Stimulated activated CD4-positive, alpha-beta T cell treated with anti-CD3 and anti-CD28 coated beads, Interleukin-12 subunit alpha, Interleukin-12 subunit beta, amount 100 ng/mL, for 4 hours (primary cell): ENCODE measurements at places on chromosomes 1 and 21.

- DNase-seq, result no peak
Measured at GRCh38 chr1:245197911-245198379, 43.2 kb downstream of the KIF26B start.

DNA sequence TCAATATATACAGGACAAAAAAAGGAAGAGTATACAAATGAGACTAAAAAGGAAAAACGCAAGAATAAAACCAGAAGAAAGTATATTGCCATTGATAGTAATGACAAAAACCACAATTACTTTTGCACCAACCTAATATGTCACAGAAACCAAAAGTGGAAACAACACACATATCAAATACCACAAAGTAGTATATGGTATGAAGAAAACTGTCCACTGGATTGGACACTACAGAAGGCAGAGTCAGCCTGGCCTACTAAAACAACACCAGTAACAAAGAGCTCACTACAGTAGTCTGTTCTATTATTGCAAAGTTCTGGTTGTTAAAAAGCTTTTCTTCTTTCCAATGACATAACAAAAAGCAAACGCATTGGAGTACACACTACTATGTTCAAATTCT, 17.7 kb downstream of the TESK2 start:
- DNase-seq, result no peak

GRCh38 chr1:54379555-54380289, 26.5 kb downstream of the SSBP3 start:
- DNase-seq, result no peak

- no peak for DNase-seq
Measured at GRCh38 chr21:30813174-30813573, at the start of gene KRTAP8-1. Gene KRTAP8-1, minus strand, starts transcription at chr21:30813274. Its CDS starts 54 bp downstream, at chr21:30813220.

GRCh38 chr1:54158071-54158470, 5.3 kb upstream of the CDCP2 start:
- DNase-seq, result no peak

DNA sequence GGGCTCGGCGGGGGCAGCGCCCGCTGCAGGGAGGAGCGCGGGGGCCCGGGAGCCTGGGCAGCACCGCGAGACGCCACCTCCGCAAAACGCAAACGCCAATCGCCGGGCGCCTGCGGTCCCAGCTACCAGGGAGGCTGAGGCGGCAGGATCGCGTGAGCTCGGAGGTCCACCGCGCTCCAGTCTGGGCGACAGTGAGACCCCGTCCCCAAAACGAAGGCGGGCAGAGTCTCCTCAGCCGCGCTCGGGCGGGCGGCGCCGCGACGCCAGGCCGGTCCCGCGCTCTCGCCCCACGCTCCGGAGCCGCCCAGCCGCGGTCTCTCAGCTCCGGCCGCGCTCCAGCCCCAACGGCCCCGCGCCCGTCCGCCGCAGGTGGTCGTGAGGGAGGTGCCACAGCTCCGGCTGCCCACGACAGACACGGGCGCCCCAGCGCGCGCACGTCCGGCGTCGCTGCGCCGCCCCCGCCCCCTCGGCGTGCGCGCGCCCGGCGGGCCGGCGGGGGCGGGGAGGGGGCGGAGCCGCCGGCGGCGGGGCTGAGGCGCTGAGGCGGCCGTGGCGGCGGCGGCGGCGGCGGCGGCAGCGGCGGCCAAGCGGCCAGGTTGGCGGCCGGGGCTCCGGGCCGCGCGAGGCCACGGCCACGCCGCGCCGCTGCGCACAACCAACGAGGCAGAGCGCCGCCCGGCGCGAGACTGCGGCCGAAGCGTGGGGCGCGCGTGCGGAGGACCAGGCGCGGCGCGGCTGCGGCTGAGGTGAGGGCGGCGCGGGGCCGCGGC, at the start of gene ADARB1:
TSS of gene ADARB1 (plus strand) at position 533 of the 770 bp plus-strand sequence. CDS start 97,077 bp downstream, outside the sequence.
- peak; percentile 66 for DNase-seq

- DNase-seq, result no peak
Measured at GRCh38 chr1:220321758-220322157, 49.5 kb upstream of the RAB3GAP2 start.

DNA sequence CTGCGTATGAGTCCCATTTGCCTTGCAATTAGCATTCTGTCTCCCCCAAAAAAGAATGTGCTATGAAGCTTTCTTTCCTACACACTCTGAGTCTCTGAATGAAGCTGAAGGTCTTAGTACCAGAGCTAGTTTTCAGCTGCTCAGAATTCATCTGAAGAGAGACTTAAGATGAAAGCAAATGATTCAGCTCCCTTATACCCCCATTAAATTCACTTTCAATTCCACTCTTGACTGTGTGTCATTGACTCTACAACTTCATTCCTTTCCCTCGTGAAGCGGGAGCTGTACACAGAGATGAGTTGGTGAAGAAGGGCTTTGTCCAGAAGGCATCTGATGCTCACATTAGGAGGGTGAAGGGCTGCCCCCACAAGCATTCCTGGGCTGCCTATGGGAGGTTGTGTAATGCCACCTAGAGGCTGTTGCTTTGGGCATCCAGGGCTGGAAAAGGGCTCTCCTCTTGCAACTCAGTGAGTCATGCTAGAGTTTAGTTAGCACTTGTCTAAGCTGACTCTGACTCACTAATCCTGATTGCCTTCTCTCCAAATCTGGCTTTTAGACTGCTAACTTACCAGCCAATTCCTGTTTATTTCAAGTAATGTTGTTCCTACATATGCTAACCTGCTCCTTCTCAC, 1.8 kb downstream of the SPRR1B start:
- no peak for DNase-seq

GRCh38 chr21:14711287-14711686, 165.2 kb upstream of the SAMSN1 start:
- DNase-seq, result no peak

- DNase-seq, result no peak
Measured at GRCh38 chr1:94803517-94804441, 16.4 kb upstream of the SLC44A3 start.

DNA sequence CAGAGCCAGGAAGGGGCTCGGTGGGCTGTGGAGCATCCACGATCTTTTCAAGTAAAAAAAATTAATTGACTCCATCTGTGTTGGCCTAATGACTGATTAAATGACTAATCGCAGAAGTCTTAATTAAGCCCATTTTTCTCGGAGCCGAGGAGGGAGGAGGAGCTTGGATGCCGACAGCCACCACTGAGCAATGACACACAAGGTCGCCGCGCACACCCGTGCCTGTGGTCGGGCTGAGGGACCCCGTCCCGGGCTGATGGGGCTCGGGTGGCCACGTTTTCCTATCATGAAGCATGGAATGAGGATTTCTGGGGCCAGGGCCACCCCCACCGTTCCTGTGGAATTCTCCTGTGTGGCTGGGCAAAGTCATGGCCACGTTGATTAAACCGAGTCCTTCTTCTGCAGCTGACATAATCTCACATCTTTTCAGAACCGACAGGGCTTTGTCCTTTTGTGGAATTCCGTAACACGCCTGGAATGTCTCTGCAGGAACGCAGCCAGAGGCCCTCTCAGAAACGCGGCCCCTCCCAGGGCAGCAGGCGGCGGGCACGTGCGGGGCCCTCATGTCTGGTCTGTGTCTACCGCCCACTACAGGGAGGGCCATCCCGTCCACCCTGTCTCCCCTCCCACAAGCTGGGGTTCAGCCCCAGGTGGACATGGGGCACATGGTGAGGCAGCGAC, 60.7 kb downstream of the MORN1 start:
- no peak for DNase-seq

DNA sequence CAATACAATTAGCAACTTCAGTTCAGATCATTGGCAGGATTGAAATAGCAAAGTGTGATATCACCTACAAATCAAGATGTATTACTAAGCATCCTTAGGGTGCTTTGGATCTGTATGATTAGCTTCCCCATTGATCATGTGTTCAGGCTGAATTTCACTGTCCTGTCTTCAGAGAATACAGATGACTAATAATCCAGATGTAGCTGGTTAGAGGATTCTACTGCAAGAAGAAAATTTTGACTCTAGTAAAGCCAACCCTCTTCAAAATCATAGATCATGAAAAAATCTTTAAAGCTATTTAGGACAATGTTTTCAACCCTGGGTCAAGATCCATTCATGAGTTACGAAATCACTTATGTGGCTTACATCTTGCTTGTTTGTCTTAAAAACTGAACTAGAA, 184.4 kb downstream of the PTGER3 start:
- no peak for DNase-seq

DNA sequence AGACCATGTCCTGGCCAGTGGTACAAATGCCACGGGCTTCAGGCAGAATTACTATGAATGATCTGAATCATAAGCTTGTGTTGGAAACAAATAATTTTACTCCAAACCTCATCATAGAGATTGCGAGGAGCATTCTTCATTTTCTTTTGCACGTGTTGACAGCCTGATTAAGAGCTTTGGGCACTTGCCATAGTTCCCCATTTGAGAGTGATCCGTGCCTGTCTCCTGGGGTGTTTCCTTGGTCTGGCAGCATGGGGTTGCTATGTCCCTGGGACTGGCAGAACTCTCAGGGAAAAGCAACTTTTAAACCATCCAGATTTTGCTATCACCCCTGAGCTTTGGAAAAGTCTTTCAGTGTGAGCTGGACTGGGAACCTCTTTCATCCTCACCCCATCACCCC, 54.3 kb upstream of the KCNJ6 start:
- no peak for DNase-seq

DNA sequence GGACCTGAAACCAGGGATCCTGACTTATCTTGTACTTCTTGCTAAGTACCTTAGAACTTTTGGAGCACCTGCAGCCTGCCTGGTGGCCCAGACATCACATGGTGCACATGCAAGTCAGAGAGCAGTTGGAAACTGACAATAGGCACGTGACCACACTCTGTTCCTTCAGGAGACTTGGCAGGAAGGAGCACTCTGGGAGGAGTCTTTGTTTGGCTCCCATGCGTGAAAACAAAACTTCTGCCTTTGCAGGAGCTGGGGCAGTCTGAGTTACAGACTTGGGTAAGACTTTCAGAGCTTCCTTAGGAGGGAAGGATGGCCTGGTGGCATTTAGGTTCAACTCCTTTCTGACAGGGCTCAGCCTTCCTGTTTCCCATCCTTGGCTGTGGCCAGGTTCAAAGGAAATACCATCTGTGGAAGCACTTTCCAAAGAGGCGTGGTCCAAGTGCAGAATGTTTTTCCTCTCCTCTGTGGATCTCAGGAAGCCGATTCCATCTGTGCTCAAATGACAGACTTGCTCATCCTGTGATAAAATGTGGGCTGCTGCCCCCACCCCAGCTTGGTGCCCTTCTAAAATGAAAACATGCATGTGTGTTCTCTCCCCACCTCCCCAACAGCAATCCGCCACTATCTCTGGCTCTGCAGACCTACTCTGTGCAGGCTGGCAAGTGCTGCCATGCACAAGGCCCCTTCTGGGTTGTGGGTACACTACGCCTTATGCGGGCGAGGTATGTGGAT, 14.1 kb upstream of the ZNF436 start:
- no peak for DNase-seq

- DNase-seq, result peak; percentile 21
Measured at GRCh38 chr21:41817228-41817627, 50.4 kb upstream of the RIPK4 start.

DNA sequence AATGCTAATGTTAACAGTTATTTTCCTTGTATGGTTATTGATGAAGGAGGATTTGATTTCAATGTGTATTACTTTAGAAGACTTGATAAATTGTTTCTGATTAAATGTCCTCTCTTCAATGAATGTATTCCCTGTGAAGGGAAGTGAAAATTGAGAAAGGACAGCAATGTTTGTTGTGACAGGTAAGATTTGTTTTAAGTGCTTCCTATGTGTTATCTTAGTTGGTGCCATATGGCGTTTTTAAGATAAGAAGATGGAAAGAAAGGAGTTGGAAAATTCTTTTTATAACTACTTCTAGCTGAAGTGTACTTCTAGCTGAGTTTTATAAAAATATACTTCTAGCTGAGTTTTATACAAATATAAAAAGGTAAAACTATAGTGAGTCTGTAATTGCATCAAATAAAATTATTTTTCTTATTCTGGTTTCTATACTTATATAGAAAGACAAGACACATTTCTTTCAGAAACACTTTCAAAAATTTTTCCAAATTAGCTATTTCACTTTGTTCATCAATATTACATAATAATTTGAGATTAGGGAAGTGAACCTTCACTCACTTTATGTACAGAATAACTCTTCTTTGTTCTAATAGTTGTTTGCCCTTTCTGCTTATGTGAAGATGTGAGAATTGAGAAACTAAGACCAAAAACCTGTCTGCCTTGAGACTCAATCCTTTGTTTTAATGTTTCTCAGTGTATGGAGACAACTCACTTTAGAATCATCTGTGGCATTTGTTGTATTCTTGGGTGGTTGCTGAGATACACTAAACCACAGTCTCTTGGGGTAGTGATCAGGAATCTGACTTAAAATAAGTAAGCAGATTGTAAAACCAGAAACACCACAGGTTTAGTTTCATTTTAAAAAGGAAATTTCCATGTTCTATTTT, 382.9 kb upstream of the B3GALT2 start:
- no peak for DNase-seq

GRCh38 chr1:81949421-81949820, 148.7 kb downstream of the ADGRL2 start:
- DNase-seq, result no peak

GRCh38 chr1:74422421-74423292, 89.8 kb downstream of the LRRC53 start:
- no peak for DNase-seq

DNA sequence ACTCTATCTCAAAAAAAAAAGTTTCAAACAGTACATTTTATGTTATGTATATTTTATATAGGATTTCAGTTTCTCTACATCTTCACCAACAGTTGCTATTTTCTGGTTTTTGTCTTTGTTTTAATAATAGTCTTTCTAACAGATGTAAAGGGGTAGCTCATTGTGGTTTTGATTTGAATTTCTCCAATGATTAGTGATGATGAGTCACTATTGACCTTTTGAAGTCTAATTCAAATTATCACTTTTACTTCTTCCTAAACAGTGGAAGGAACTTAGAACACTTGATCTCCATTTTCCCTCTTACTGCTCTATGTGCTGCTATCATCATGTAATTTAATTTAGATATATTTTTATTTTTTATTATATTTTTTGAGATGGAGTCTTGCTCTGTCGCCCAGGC, 31.7 kb upstream of the SHCBP1L start:
- DNase-seq, result no peak

GRCh38 chr1:203380420-203381150, 29.7 kb upstream of the FMOD start:
- DNase-seq, result no peak

- no peak for DNase-seq
Measured at GRCh38 chr1:25676488-25676887, 59.9 kb downstream of the MAN1C1 start.

GRCh38 chr1:26949926-26950319, 10.3 kb downstream of the KDF1 start:
- no peak for DNase-seq

DNA sequence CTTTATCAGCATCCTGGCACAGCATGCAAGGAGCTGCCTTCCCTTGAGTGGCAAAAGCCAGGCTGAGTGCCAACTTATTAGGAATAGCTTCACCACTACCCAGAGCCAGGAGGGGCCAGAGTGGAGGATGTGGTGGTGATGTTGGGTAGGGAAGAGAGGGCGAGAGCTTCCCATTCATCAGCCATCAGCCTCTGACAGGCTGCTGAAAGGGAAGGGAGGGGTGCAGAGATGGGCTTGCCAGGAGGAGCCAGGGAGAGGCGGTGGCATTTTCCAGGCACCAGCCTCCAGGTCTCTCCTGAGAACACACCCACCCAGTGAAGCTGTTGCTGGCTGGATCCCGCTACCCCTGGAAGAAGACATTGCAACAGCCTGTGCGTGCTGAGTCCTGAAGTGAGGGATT, 168.5 kb downstream of the ACTL8 start:
- DNase-seq, result no peak

GRCh38 chr21:45618287-45618686, 25.2 kb upstream of the PCBP3 start:
- no peak for DNase-seq

- DNase-seq, result no peak
Measured at GRCh38 chr1:36492491-36492890, 9.8 kb upstream of the CSF3R start.

- DNase-seq, result no peak
Measured at GRCh38 chr1:62487956-62488355, 51.1 kb downstream of the USP1 start.

- DNase-seq, result no peak
Measured at GRCh38 chr1:15595809-15596617, 11.2 kb upstream of the AGMAT start.
